ENCODE measurements at places on chromosomes 13 and 19.

DNA sequence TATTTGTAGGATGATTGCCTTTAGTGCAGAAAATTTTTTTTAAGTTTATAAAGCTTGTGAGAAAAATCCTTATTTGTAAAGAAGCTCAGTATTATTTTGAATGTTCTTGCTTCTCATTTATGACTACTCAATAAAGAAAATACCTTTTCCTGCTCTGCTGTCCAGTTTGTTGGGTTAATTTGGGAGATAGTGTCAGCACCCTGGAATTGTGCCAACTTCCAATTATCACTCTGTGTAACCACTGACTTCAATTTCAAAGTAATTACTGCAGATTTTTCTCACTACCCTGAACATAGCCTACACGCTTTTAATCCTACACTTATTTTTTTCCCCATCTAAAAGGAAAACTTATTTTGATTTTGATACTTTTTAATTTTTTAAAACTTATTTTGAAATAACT lies 93.1 kb downstream of the GGACT start:
- no peak for DNase-seq

- no peak for DNase-seq
These were observed 1.7 kb downstream of the ANO8 start for GRCh38 chr19:17332677-17333581.

DNA sequence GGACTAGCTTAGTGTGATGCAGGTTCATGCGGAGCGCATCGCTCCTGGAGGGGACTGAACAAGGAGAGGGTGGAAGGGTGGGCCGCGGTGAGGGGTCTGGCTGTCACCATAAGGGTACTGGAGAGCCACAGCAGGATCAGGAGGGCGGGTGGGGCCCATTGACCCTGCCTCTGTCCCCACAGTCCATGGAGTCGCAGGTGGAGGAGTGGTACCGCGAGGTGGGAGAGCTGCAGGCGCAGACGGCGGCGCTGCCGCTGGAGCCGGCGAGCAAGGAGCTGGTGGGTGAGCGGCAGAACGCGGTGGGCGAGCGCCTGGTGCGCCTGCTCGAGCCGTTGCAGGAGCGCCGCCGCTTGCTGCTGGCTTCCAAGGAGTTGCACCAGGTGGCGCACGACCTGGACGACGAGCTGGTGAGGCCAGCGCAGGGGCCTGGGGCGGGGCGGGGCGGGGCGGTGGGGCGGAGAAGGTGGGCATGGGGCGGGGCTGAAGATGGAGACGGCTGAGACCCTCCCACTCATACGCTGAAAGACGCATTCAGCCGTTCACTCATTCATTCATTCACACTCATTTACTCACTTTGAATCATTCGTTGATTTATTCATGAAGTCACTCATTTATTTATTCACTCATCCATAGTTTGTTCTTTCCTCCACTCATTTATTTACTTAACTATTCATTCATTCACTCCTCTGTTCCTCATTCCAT lies 27.5 kb upstream of the SHKBP1 start:
- DNase-seq = no peak

DNA sequence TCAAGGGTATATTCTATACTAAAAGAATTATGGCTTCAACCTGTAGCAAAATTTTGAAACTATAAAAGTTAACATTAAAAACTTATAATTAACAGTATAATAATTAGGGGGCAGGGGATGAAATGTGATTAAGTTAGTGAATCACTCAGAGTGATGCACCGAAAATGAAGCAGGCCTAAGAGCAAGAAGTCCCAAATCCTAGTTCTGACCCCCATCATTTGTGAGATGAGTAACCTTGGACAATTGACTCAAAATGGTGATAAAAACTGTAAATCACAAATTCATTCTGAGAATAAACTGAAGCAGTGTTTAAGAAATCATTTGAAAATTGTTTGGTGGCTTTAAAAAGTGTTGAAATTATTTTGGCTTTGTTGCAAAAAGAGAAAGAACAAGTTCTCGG lies 56.8 kb downstream of the KLF12 start:
- DNase-seq = no peak

DNA sequence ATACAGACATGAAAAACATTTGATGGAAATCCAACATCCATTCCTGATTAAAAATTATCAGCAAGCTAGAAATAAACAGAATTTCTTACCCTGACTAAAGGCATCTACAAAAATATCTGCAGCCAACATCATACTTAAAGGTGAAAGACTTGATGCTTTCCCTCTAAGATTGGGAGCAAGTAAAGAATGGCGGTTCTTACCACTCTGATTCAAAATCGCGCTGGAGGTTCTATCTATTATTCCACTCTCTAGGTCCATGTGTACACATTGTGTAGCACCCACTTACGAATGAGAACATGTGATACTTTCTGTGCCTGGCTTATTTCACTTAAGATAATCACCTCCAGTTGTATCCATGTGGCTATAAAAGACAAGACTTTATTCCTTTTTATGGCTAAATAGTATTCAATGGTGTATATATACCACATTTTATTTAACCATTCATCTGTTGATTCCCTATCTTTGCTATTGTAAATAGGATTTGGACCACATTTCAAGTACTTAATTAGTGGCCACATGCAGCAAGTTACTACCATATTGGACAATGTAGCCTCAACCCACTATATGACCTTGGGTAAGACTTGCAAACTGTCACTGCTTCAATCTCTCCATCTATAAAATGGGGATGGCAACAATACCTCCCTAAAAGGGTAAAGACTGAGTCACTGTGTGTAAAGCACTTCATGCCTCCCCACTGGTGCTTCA lies 38.4 kb upstream of the CYP2A7 start:
- no peak for DNase-seq

DNA sequence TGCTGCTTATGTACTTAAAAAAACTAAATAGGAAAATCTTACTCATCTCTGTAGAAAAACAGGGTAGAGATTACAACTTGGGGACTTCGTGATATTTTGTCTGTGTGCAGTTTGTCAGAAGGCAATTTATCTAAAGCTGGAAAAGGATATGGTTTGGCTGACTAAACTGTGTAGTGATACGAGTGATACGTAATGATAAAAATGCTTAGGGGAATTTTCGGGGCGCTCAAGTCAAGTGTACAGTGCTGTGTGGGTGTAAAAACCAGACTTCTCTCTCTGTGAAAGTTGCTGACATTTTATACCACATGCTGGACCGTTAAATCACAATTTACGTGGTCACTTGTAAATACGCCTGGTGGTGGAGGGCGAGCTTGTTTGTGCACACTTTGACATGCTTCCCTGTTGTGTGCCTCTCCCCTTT lies 221.7 kb downstream of the KCNRG start:
- DNase-seq = no peak

DNA sequence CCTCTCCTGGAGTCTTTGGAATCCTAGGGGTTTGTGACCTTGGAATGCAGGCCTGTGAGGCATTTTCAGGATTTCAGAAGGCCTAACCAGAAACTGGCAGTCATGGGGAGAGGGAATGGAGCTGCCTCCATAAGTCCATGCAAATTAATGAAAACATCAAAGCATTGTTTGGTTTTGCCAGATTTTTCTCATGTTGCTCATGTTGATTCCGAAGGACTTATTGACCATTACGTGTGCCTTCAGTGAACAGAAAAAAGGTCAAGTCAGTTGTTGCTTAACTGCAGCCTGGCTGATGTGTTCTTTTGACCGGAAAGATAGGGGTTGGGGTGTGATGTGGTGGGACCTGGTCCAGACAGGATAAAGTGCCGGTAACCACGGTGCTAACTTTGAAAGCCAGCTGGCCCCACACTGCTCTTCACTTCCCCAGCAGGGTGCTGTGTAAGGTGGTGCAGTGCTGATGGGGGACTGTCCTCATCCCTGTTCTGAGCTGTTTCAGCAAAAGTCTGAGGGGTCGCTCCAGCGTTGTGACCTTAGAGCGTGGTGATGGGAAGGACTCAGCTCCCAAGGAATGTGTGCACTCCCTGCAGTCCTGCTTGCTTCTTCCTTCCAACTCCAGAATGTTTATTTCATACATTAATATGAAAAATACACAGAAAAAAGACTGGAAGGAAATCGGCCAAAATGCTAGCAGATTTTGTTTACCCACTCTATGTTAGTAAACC lies 3.5 kb downstream of the RNF113B start:
- DNase-seq = no peak

DNA sequence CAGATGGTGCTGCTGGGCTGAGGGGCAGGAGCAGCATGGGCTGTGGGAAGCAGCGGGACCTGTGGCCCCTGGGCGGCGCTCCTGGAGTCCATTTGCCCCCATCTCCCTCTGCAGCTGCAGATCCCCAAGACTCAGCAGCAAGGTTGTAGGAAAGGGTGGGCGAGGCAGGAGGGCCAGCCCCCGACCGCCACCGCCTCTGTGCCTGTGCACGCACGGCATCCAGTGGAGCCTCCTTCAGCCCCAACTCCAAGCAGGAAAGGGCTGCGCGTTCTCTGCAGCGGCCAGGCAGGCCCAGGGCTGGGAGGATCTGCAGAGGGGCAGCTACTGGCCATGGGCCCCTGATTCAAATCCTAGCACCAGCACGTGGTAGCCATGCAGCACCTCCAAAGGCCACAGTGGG lies 20.8 kb downstream of the DPF1 start:
- DNase-seq = no peak

DNA sequence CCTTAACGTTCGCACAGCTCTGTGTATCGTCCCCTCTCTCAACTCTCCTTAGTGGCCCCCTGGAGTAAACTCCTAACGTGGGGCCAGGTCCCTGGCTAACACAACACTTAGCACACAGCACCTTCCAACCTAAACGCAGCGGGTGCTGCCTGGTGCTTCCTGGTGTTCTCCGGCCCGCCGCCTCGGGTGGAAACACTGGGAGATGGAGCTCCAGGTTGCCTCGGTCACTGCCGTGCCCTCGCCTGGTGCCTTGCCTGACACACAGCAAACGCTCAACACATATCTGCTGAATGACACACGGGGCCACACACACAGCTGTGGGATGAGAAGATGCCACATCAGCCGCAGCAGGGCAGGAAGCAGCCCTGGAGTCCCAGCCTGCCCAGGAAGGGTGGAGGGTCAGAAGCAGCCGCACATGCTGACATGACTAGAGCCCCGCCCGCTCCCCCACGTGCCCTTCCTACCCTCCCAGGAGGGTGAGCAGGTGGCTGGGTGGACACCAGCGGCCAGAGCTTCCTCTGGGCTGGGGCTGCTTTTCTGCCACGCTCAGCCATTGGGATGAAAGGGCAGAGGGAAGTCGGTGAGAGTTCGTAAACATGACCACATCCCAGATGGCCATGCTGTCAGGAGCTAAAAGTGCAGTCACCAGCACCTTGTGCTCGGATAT lies 6.6 kb downstream of the PEPD start:
- DNase-seq = no peak

DNA sequence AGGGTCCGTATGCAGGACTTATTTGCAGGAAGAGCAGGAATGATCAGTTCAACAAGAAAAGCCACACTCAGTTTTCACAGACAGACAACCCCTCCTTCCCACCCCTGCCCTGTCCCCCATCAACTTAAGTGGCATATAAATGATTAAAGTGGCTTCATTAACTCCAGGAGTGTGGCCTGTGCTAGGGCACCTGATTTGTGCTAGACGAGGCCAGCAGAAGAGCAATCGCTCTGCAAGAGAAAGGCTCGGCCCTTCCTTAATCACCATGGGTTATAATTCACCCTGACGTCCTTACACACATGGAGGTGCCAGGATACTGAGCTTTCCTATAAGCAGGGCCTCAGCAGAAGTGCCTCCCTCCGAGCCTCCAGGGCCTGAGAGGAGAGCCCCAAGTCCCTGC lies 14.6 kb downstream of the C19orf12 start:
- DNase-seq = no peak

DNA sequence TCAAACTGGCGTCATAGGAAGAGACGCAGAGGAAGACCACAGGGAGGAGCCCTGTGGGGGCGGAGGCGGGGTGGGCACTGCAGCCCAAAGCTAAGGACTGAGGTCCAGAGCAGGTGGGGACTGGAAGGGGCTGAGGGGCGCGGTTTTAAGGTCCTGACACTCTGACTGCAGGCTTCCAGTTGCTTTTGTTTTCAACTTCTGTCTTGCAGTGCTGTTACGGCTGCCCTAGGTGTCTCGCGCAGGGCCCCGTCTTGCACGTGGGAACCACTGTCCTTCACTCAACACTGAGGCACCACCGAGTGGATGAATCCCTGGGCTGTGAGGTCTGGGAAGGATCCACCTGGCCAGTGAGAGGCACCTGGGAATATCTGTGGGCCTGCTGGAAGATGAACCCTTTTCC lies 76.0 kb downstream of the TEX29 start:
- no peak for DNase-seq

DNA sequence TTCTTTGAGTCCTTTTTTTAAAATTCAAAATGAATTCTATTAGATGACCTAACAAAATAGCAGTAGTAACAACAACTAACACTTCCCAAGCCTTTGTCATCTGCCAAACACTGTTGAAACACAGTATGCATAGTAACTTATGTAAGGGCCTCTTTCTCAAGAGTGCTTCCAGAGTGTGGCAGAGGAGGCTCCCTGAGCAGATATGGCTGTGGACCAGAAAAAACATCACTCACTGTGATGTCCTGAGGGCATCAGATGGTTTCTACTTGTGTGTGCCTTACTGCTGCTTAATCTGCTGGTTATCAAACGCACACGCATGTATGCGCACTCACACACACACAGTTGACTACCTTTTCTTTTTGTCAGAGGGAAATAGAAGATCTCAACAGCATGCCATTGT lies 110.8 kb downstream of the DLEU7 start:
- DNase-seq = no peak

- DNase-seq = no peak
These were observed 1.6 kb upstream of the CFAP97D2 start for GRCh38 chr13:114177245-114178010.

DNA sequence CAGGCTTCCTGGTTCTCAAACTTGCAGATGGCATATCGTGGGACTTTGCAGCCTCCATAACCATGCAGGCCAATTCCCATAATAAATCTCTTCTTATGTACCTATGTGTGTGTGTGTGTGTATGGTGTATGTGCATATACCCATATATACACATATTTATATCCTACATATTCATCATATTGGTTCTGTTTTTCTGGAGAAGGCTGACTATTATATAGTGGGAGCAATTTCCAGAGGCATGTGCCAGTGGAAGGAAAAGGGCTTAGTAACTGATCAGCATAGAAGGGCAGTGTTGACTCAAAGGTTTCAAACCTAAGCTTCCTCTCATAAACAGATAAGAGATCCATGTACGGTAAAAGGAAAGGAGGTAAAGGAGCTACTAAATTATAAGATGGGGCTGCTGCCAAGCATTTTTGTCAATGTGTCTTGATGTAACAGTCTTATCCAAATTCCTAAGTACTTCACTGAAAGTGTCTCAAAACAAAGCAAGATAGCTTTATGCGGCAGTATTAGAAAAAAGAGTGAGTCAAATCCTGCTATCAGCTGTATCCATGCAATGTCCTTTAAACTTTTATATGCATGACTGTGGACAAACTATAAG lies 432.1 kb downstream of the TBC1D4 start:
- DNase-seq = no peak
